Nephron progenitor cell (in vitro differentiated cells): ENCODE measurements at places on chromosomes 12 and 14.

DNA sequence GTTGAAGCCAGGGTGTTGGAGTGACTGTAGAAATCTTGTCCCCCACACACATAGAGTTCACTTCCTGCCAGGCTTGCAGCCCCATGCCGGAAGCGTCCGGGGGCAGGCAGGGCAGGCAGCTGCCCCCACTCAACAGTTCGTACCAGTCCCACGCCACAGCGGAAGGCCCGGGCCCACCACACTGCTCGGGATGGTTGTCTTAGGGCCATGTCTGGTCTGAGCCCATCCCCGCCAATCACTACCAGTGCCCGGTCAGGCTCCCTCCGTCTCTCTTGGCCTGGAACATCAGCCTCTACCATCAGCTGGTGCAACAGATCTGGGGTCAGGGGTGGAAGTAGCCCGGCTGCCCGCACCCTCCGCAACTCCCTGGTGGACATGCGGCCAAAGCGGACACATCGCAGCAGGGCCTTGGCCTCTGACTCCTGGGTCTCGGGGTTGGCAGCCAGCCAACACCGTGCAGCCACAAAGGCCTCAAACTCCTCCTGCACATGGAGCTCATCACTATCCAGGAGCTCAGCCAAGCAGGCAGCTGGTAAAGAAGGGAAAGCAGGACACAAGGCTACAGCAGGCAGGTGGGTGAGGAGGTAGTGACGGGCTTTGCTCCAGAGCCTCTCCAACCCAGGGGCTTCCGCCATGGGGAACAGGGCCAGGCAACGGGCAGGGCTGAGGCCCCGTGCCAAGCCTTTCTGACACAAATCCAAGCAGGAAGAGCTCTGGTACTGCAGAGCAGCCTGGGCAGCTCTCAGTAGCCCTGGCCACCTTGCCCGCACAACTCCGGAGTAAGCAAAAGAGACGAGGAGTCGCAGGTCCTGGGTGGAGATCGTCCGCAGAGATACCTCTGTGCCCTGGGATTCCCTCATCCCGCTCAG, 5.9 kb downstream of the KLHL33 start:
- DNase-seq: no peak

GRCh38 chr14:78254911-78255461, 84.8 kb downstream of the NRXN3 start:
- DNase-seq: no peak

DNA sequence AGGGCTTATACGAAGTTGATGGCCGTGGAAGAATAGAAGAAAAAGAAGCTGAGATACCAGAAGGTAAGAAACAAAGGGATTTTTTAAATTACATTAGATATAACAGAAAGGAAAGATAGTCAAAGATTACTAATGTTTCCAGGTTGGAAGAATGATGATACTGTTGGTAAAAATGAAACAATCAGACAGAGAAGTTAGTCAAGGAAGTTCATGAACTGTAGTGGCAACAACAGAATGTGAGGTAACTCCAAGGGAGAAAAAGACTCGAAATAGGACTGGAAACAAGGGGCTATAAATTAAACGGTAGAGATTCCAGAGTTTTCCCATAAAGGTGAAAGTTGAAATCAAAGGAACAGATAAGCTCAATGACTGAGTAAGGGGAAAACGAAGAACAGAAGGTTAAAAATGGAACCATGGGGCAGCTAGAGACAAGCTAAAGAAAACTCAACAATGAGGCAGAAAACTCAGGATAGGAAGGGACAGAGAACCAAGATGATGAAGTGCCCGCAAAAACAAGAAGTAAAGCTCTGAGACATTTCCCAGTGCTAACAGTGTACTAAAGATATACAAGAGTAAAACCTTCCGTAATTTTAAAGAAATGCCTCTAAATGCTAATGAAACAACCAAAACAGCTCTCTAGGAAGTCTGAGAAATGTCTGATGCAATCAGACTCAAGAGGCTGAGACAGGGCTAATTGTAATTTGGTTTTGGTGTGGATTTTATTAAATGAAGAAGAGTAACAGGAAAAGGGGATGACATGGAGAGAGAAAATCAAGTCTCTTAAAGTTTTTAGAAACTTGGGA, 70.0 kb downstream of the PPP2R5E start:
- DNase-seq: no peak

GRCh38 chr12:90816353-90817089, 138.5 kb downstream of the CCER1 start:
- DNase-seq: no peak

- DNase-seq: no peak
Measured at GRCh38 chr14:72679141-72679535, 214.8 kb downstream of the DPF3 start.

DNA sequence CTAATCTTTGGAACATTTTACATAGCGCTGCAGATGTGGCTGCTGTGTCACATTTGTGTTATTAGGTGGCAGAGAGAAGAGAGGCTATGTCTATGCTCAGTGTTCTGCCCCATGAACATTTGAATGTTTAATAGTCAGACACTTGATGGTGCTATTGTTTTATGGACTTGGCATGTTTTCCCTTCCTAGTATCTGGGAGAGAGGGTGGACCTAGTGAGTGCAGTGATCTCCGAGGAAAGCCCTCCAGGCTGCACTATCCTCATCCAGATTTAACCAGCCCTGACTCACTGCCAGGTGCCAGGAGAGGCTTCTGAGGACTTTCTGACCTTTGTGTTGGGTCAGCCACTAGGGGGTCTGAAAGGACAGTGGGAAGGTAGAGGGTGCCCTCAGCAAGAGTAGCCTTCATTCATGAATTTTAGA, 24.3 kb downstream of the ZFC3H1 start:
- DNase-seq: no peak

- no peak for DNase-seq
Measured at GRCh38 chr12:120007272-120007671, 18.2 kb downstream of the BICDL1 start.

DNA sequence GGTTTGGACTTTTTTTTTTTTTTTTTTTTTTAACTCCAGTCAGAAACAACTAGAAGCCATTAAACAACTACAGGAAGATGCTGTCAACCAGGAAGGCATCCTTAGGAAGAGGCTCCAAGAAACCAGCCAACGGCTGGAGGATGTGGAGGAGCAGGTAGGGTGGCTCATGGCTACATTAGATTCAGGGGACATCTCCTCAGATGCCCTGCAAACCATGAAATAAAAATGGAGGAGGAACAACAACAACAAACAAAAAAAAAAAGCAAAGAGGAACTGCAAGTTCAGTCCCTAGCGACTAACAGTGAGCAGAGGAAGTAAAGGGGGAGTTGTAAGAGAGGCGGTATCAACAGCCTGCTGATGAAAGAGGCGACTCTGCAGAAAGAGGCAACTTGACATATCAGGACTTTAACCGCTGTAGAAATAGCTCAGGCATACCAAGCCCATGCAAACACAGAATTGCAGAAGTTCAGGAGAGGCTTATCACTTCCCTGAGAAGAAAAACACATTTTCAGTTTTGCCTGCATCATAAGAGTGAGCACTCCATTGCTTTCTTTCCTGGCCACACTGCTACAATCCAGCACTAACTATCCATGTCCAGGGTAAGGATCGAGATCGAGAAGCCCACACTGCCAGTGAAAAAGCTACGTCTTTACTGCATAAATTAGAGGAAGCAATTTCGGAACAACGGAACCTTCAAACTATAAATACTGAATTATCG, 103.5 kb upstream of the BCAT1 start:
- no peak for DNase-seq

- no peak for DNase-seq
Measured at GRCh38 chr12:70045036-70045435, 198.2 kb upstream of the CNOT2 start.

- DNase-seq: no peak
Measured at GRCh38 chr14:65483647-65484046, 71.1 kb downstream of the FUT8 start.
